ENCODE measurements at places on chromosomes 4 and X.

DNA sequence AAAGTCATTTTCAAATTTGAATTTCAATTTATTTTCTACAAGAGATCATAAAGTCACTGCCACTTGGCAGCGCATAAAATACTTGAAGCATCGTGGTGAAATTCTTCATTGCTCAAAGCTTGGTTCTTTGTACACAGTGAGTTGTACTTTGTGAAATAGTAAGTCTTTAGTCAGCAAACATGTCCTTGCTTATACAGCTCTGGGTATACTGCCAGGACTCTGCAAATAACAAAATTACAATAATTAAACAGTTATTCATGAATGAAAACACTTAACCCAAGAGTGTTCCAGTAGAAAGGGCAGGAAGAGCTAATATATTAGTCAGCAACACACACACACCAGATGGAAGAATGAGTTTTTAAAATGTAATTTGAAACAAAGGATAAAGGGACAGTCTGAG, 1300.9 kb upstream of the DIAPH2 start:
- DNase-seq: no peak

DNA sequence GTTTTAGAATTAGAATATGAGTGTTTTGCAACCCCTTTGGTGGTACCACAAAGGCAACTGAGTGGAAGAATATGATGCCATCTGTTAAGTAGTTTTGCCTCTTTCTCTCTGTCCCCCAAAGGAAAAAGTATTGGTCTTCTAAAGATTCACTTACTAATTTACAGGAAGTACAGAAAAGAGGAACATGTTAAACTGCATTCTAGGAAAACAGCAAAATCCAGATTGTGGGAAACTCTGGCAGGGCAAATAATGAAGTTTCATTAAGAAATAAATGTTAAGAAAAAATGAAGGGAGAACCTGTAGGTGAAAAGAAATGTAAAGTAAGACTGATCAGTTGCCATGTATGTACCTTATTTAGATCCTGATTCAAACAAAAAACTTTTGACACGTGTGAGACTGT, 39.3 kb downstream of the NSUN7 start:
- no peak for DNase-seq

DNA sequence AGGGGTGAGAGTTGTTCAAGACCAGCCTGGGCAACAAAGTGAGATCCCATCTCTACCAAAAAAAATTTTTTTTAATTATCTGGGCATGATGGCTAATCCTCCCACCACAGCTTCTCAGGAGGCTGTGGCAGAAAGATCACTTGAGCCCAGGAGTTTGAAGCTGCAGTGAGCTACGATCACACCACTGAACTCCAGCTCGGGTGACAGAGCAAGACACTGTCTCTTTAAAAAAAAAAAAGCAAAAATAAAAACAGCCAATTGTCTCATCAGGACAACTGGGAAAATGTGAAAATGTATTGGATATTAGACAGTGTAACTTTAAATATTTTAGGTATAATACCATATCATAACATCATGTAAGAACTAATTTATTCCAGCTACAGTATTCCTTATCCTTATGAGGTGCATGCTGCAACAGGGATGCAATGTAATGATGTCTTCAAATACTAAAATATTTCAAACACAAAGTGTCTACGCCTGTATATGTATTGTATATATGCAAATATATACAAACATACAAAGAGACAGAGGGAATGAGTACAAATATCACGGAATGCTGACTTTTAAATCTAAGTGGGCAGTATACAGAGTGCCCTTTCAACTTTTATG, 17.2 kb downstream of the FAM13A start:
- no peak for DNase-seq

DNA sequence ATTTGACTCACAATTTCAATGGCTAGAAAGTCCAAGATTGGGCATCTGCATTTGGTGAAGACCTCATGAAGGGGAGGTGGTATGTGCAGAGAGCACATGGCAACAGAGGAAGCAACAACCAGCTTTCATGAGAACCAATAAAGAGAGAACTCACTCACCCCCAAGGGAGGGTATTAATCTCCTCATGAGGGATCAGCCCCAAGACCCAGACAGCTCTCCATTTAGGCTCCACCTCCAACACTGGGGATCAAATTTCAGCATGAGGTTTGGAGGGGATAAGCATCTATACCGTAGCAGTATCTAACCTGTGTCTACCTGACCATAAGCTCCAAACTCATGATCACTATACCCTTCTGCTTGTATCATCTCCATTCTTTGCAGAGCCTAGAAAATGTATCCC, 9.3 kb upstream of the TBC1D19 start:
- no peak for DNase-seq
